ENCODE measurements at places on chromosomes 3 and 15.

- DNase-seq: no peak
Measured at GRCh38 chr3:6250167-6250566, 610.7 kb upstream of the GRM7 start.

GRCh38 chr15:101620671-101621070, 31.5 kb downstream of the TM2D3 start:
- no peak for DNase-seq

DNA sequence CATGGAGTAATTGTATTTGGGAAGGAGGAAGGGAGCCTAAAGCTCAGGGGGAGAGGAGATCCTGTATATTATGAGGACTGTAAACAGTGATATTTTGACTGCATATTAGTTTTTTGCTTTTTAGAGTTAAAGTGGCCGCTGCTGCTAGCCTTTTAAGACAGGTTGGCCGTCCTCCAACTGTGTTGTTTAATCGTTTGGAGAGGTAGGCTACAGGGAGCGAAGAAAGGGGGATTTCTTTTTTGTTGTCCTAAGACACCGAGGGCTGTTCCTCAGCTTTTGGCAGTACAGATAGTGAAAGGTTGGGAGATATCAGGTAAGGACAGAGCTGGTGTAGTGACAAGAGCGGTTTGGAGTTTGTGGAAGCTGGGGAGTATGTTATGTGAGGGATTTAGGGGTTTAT, 38.2 kb upstream of the RNF7 start:
- no peak for DNase-seq

DNA sequence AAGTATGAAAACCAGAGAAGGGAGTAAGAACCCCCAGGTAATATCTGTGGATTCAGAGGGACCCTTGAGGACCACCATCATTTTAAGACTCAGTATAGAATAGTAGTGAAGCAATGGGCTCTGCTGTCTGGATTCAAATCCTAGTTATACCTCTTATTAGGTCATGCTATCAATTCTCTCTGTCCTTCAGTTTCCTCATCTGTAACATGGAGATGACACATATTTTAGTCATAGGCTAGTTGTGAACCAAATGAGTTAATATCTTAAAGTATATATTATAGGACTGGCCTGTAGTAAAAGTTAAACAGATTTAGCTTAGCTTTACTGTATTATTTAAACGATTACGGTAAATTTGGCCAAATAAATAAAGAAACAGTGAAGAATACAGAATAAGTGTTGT, 177.3 kb upstream of the GOLIM4 start:
- DNase-seq: no peak

DNA sequence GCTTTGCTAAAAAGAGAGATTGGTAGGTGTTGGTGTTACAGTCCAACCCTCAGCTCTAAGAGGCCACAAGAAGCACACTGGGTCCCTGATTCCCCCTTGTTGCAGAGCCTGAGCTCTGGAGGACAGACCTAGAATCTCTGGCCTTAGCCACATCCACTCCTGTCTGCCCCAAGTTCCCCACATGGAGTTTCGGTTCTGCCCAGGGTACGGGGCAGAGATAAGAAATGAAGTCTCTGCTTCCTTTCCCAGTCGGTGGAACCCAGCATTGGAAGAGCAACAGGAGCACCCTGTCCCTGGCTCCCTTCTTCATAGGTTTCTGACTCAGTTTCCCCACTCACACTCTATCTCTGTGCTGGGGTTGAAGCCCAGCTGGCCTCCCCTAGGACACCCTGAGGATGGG, 13.2 kb downstream of the PRR23E start:
- no peak for DNase-seq

DNA sequence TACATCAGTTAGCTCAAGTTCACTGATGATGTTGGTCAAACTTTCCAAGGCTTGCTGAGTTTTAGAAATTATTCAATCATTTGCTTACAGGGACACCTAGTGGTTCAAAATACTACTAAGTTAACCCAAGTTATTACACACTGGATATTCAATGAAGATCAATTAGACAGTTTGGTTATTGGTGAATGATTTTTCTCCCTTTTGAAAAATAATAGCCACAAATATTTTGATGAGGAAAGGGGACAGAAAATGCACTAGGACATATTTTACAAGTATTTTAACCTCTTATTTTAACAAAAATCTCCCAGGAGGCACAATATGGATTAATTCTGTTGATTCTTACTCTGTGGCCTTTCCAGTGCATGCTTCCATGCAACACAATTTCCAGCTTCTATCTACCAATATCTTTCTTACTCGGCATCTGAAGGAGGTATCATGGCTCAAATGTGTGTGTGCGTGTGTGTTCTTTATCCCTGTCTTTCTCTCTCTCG, 20.1 kb upstream of the GOLGA6L2 start:
- DNase-seq: no peak

DNA sequence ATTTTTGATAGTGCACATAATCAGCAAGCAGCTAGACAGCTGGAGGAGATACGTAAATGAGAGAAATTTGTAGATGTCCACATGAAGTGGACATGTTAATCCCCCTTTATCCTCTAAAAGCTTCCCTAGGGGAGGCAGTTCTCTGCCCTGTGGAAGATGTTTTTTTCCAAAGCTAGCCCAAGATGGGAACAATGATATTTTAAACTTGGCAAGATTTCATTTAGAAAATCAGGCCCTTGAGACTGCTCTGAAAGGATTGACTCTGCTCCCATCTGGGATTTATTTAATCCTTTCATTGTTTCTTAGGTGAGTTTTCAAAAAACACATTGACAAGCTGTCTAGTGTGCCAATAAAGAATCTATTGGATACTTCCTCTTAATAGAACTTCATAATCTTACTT, 92.0 kb downstream of the SYNPR start:
- no peak for DNase-seq

- no peak for DNase-seq
Measured at GRCh38 chr3:52004163-52004787, 8.6 kb upstream of the RPL29 start.

GRCh38 chr3:134710313-134710680, 59.5 kb upstream of the KY start:
- no peak for DNase-seq

- DNase-seq: no peak
Measured at GRCh38 chr3:118688396-118688884, 346.2 kb downstream of the IGSF11 start.

GRCh38 chr15:98127586-98127985, 167.1 kb downstream of the ARRDC4 start:
- DNase-seq: no peak

- DNase-seq: no peak
Measured at GRCh38 chr3:57864853-57865252, 108.7 kb downstream of the SLMAP start.

Measured in NCI-H187 treated with DMSO at 0.1 percent for 48 hours (cell line).